ENCODE measurements at places on chromosomes 2 and 18. TPM values are rescaled to one million over a fixed set of nuclear protein-coding genes. Genes with fewer than 3 reads are reported as not detected.

The IL36A gene
- not detected for total RNA-seq

The LRRC30 gene
- not detected for total RNA-seq

The EPB41L3 gene
- total RNA-seq: 44.6 TPM

The FBXO48 gene
- total RNA-seq: 0.65 TPM

The ORC2 gene
- total RNA-seq: 8.0 TPM

The PSMA8 gene
- not detected for total RNA-seq

The CROCC2 gene
- not detected for total RNA-seq

The RAB10 gene
- 95.4 TPM for total RNA-seq

The GREB1L gene
- under 0.01 TPM for total RNA-seq

The PSMG2 gene
- 87.4 TPM for total RNA-seq

The LRP2 gene
- not detected for total RNA-seq

The CRYGD gene
- not detected for total RNA-seq

The TIA1 gene
- 113 TPM for total RNA-seq

Data from epithelial cell of alveolus of lung (primary cell).